ENCODE measurements at places on chromosomes 5 and 9. TPM values are rescaled to one million over a fixed set of nuclear protein-coding genes. Genes with fewer than 3 reads are reported as not detected.

ST6GALNAC6 gene
- polyA plus RNA-seq = 20.1 TPM

OR1L6 gene
- polyA plus RNA-seq = not detected

CTXN3 gene
- 0.10 TPM for polyA plus RNA-seq

CTNND2 gene
- not detected for polyA plus RNA-seq

PCDHGA6 gene
- 0.28 TPM for polyA plus RNA-seq

EGFL7 gene
- 6.2 TPM for polyA plus RNA-seq

- H3K27me3 ChIP-seq = no peaks in the 10 kb centered on the region
- no peak overlapping the region for H3K4me3 ChIP-seq
- H3K36me3 ChIP-seq = no peaks in the 10 kb centered on the region
- H3K27ac ChIP-seq = no peak overlapping the region
- peaks cover 39% of the 10 kb centered on the region for H3K4me1 ChIP-seq
- no peak for DNase-seq
These were observed 298.2 kb upstream of the RFX3 start for GRCh38 chr9:3823842-3824475.

GRCh38 chr5:82257247-82257646, 20.9 kb downstream of the RPS23 start:
- no peaks in the 10 kb centered on the region for H3K27me3 ChIP-seq
- H3K27ac ChIP-seq = no peak overlapping the region
- no peak for DNase-seq
- no peaks in the 10 kb centered on the region for H3K4me1 ChIP-seq
- H3K36me3 ChIP-seq = no peaks in the 10 kb centered on the region

DNA sequence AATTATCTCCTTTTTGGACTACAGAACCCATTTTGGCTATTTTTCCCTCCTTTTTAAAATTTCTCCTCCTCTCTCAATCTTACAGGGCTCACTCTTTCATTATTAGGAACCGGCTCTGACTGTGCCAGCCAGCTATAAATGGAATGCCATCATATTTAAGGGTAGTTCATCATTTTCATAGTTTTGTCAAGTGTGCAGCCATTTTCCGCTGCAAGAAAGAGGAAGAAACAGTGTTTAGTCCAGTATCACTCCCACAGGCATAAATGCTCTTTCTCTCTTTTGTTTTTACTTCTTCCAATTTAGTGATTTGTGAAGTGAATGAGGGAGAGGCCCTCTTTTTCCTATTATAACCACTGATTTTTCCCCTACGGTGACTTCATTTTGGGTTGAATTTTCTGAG, 290.0 kb downstream of the NR3C1 start:
- no peak for DNase-seq
- H3K4me1 ChIP-seq = peaks cover 8% of the 10 kb centered on the region
- no peak overlapping the region for H3K4me3 ChIP-seq
- no peaks in the 10 kb centered on the region for H3K36me3 ChIP-seq
- no peaks in the 10 kb centered on the region for H3K27me3 ChIP-seq
- H3K27ac ChIP-seq = no peak overlapping the region

- H3K4me1 ChIP-seq = peaks cover 17% of the 10 kb centered on the region
- H3K27ac ChIP-seq = no peak overlapping the region
- no peaks in the 10 kb centered on the region for H3K27me3 ChIP-seq
- H3K36me3 ChIP-seq = no peaks in the 10 kb centered on the region
These were observed 1.7 kb downstream of the PHF2 start for GRCh38 chr9:93577975-93578682.

DNA sequence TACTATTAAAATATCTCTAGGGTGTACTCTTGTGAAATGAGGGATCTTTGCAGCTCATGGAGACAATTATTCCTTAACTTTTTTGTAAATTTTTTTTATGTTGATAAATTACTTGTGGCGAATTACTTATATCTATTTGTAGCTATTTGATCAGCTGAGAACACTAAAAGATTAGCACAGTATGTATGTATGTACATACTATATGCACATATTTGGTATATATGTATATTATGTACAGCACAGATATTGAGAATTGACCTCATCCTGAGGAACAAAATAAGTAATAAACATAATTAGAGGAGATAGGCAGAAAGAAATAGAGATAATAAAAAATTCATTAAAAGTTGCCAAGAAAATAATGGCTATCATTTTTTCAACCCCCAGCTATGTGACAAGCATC, 11.8 kb downstream of the CDKN2A start:
- no peak for DNase-seq
- H3K27me3 ChIP-seq = peaks cover 10% of the 10 kb centered on the region
- H3K36me3 ChIP-seq = no peaks in the 10 kb centered on the region
- no peak overlapping the region for H3K27ac ChIP-seq

DNA sequence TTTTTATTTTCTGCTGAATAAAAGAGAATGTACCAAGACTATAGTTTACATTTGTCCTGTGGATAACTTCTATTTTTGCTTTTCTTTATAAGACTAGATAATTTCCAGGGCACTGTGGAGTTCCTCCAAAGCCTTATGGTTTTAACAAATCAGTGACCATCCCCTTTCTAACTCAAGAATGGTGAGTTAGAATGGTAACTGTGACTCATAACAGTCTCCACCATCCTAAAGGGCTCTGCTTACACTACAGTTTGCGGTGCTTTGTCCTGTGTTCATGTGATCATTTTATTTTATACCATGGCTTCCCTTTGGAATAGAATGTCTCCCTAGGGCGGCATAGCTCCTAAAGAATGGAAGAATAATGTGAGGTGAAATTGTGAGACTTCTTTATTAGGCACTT, 30.2 kb downstream of the WDR36 start:
- no peak overlapping the region for H3K4me3 ChIP-seq
- H3K36me3 ChIP-seq = peaks cover 10% of the 10 kb centered on the region
- no peaks in the 10 kb centered on the region for H3K27me3 ChIP-seq
- H3K27ac ChIP-seq = no peak overlapping the region

DNA sequence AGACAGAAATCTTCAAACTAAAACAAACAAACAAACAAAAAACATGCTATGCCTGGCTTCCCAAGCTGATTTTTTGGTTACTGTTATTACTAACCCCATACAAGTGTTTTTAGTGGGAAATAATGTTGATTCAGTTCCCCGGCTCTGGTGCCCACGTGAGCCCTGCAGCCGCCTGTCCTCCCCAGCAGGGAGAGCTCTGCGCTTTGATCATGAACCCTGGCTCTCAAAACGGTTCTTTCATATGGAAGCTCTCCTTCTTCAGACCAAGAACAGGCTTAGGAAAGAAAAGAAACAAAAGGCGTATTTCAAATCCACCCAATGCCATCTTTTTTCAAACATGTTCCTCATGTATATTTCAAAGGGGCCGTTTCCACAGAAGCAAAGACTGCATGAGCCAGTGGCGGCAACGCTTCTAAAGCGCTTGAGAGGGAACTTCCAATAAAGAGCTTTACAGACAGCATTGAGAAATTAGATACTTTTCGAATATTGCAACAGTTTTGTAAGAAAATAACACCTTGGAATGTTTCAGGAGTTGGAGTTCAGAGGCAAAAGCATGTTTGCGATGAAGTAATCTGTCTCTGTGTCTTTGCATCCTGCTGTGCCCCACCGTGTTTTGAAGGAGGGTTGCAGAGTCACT, 74.8 kb downstream of the ICE1 start:
- no peak overlapping the region for H3K27ac ChIP-seq
- H3K27me3 ChIP-seq = peaks cover 5% of the 10 kb centered on the region
- H3K4me1 ChIP-seq = no peaks in the 10 kb centered on the region
- H3K4me3 ChIP-seq = no peak overlapping the region

- H3K4me1 ChIP-seq = peaks cover 14% of the 10 kb centered on the region
- H3K4me3 ChIP-seq = no peak overlapping the region
- no peaks in the 10 kb centered on the region for H3K36me3 ChIP-seq
- H3K27me3 ChIP-seq = no peaks in the 10 kb centered on the region
These were observed 40.1 kb downstream of the CCNJL start for GRCh38 chr5:160272264-160272663.

All from keratinocyte (primary cell).